Activated CD4-positive, CD25-positive, alpha-beta regulatory T cell (primary cell): ENCODE measurements at places on chromosomes 6 and 20.

- DNase-seq, result no peak
Observed at GRCh38 chr6:21955053-21955595, 341.7 kb downstream of the PRL start.

GRCh38 chr20:59735917-59736316, 131.6 kb downstream of the PHACTR3 start:
- no peak for DNase-seq

DNA sequence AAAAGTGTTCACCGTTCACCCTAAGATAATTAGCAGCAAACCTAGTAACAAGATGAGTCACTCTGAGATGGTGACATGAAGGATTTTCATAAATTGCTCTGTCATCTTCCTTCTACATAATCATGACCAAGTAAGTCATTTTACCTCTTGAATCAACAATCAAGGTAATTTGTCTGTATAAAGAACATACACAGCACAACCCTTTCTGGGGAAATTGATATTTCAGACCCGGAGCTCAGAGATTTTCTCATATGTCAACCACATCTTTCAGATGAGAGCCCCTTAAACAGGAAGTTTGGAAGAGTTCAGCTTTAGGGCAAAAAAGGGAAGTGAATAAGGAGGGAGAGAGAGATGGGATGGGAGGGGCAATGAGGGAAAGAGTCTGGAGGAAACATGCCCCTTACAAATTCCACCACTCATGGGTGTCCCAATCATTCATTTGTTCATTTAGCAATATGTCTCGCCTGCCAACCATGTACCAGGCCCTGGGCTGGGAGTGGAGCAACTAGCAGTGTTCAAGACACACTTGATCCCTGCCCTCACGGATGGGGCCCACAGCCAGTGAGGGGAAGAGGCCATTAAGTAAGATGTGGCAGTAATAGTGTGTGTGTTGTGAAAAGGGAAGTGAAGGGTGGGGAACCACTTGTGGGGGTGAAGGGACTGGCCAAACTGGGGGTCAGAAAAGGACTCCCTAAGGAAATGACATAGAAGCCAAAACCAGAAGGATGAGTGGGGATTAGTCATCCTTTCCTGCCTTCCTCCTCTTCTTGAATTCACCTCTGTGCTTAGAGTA, 190.9 kb downstream of the MAFB start:
- no peak for DNase-seq

- no peak for DNase-seq
Observed at GRCh38 chr6:150271172-150271500, 97.7 kb upstream of the IYD start.

GRCh38 chr20:46350986-46351267, 42.6 kb upstream of the CDH22 start:
- DNase-seq, result no peak

DNA sequence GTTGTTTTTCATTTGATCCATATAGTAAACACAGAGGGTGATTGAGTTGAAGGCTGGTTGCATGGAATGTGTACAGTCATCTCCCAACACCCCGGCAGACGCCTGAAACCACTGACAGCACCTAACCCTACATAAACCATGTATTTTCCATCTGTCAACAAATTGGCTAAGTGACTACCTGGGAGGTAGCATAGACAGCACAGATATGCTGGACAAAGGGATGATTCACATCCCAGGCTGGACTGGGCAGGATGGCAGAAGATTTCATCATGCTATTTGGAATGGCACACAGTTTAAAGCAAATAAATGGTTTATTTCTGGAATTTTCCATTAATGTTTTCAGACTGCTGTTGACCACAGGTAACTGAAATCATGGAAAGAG, 4.4 kb upstream of the VIP start:
- no peak for DNase-seq

GRCh38 chr20:59939052-59939878, 840 bp downstream of the PPP1R3D start:
- DNase-seq, result no peak

GRCh38 chr6:148345578-148345977, 2.9 kb downstream of the SASH1 start:
- no peak for DNase-seq

DNA sequence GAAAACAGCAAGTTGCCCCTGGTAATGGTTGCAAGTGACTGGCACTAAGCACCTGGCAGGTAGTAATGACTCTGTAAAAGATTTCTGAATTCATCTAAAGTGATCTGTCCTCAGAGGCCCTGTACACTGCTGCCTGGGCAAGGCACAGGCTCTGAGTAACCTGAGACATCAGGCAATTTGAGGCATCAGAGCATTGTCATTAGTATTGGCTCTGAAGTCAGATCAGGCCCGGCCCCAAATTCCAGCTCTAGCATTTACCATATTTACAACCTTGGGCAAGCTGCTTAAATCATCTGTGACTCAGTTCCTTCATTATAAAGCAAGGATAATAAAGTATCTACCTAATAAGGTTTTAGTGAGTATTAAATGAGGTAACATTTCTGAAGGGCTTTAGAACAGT, 17.3 kb upstream of the TENT5A start:
- no peak for DNase-seq

DNA sequence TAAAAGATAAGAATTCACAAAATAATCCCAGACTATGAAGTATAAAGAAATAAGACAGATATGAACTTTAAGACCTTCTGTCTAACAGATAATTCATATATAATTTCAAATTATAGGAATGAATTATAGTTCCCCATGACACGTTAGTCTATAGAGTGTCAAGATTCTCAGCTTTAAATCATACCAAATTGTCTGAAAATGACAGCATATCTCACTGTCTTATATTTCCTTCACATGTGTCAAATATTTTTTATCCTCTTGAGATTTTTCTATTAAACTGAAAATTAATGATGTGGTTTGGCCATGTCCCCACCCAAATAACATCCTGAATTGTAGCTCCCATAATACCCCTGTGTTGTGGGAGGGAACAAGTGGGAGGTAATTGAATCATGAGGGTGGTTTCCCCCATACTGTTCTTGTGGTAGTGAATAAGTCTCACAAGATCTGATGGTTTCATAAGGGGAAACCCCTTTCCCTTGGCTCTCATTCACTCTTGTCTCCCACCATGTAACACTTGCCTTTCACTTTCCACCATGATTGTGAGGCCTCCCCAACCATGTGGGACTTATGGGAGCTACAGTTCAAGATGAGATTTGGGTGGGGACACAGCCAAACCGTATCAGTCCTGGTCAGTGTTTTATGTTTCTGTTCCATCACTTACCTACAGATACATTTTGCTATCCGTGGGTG, 825.3 kb upstream of the GJE1 start:
- no peak for DNase-seq

GRCh38 chr6:94052749-94053148, 633.4 kb upstream of the EPHA7 start:
- DNase-seq, result no peak
